HFF-Myc (cell line): ENCODE measurements at places on chromosomes 5 and 9.
A peak's percentile ranks its signal among the peaks of the same experiment; 100 is the strongest.

- no peak for DNase-seq
Observed at GRCh38 chr5:119331566-119332095, 24.2 kb upstream of the TNFAIP8 start.

DNA sequence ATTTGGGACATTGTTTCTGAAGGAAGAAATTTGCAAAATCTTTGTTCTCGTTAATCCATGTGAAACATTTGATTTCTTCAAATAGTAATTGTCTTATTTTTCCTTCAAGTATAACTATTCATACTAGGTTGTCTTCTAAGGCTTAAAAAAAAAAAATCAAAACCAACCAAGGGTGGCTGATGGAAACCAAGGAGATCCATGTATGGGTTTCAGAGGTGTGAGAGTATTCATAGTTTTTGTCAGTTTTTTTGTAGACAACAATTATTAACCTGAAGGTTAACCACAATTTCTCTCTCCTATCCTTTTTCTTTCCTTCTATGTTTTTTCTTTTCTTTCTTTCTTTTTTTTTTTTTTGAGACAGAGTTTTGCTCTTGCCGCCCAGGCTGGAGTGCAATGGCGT lies 35.4 kb downstream of the KDM4C start:
- no peak for DNase-seq

DNA sequence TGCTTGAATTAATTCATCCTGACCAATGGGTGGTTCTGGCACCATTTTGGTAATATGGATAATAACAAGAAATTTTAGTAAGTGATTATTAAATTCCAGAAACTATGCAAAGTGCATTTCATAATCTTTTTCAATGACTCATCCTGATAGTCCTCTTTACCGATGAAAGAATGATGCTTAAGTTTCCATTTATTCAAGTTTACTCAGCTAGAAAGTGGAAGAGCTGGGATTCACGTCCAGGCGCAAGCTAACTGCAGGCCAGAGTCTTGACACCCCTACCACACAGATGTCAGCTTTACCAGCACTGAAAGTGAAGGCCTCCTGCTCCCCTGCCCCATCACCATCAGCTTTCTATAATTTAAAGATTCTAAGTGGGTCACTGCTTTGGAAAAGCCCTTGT lies 493.5 kb upstream of the WWC1 start:
- DNase-seq: no peak

GRCh38 chr5:35229076-35230037 lies 930 bp downstream of the PRLR start:
- DNase-seq: no peak

DNA sequence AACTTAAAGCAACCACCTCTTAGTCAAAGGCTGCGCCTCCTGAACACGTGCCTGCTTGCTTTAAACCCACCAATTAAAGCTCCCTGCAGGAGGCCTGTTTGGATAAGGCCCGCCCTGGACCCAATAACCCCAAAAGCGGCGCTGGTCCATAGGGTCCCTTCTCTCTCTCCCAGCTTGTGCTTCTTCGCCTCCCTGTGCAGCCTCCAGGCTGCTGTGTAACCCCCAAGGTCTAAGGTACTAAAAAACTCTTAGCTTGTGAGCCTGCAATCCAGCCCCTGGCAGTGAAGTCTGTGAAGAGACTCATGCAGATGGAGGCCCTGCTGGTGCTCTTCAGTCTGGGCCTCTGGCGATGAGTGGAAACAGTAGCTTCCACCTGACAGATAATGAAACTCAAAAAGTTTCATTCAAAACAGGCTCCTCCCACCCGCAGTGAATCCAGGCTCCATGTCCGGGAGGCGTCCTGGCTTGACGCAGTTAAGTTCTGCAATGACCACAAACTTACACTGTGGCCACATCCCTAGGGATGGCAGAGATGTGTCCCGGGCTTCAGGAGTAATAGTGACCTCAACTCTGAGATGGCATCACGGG lies 97.3 kb downstream of the PRRT1B start:
- no peak for DNase-seq

- DNase-seq: no peak
Observed at GRCh38 chr9:9246726-9247125, 1366.1 kb downstream of the PTPRD start.

DNA sequence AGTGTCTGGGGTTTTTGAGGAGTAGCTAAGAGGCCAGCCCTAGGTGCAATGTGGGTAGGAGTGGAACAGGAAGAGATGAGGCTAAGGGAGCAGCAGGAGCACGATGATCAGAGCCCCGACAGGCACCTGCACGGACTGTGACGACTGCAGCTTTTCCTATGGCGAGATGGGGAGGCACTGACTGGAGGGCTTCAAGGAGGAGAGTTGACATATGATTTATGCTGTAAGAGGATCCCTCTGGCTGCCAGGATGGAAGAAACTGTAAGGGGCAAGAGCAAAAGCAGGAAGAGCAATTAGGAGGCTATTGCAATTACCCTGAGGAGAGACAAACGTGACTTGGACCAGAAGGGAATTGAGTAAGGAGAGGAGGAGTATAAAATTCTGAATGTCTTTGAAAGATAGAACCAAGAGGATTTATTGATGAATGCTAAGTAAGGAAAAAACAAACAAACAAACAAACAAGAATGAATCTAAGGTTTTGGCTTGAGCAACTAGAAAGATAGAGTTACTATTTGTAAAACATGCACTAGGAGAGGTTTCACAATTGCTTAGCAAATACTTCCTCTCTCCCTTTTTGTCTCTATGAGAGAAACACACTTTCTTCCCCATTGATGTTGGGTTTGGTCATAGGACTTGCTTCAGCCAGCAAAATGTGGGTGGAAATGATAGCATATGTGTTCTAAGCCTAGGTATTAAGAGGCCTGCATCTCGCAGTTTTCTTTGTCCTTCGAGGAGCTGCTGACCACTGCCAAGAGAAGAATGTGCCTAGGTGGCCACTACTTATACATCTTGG lies 32.9 kb downstream of the TRPC7 start:
- DNase-seq: no peak

DNA sequence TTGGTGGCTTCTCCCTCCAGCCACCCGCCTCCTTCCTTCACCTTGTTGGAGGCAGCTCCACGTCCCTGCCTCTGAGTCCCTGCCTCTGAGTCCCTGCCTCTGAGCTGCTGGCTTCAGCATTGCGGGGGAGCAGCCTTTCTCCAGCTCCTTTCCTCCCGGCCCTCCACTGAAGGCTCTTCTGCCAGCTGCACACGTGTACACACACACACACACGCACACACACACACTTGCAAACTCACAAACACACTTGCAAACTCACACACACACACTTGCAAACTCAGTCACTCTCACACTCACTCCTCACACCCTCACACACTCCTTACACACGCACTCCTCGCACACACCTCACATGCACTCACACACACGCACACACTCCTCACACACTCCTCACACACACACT lies 45.1 kb downstream of the C9orf50 start:
- no peak for DNase-seq

DNA sequence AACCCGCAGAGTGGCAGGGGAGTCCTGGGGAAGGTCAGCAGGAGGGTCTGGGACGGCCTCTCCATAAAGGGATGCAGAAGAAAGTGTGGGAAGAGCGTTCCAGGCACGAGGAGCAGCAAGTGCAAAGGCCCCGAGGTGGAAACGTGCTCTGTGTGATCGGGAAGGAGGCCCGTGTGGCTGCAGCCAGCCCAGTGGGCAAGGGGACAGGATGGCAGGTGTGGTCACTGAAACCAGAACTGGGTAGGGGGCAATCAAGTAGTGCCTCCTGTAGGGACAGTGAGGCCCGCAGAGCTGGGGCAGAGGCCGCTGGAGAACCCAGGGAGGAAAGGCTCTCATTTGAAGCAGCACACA lies 16.3 kb upstream of the LAMC3 start:
- DNase-seq: no peak

GRCh38 chr5:90553711-90554110 lies 4.9 kb upstream of the ADGRV1 start:
- DNase-seq: no peak

DNA sequence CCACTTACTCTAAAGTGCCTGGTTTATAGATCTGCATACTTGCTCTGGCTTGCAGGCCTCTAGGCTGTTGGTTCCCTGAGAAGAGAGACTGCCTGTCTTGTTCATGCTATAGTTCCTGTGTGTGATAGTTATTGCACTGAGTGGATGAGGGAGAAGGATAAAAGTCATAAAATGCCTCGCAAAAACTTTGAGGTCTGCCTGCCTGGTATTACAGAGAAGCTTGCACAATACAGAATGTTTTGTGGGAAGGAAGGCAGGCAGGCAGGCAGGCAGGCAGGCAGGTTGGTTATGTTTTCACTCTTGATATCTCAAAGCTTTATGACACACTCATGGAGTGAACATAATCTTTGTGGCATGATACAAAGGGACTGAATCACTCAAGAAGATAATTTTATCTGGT lies 287.1 kb downstream of the SLIT3 start:
- DNase-seq: no peak

GRCh38 chr5:80172067-80172695 lies 83.7 kb downstream of the SERINC5 start:
- no peak for DNase-seq

DNA sequence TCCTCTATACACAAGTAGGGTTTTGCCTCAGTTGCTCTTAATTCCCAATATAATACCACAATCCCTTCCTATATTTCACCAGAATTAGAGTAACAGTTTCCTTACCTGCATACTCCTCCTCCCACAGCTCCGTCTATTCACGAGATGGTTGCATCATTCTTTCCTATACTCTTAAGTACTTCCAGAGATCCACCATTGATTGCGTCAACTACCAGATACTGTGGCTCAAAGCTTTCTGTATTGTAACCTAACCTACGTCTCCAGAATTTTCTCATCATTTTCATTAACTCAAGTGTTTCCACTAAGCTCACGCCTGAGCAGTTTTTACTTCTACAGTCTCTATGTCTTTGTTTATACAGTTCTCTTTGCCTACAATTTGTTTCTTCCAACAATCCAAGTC lies 31.2 kb upstream of the MINAR2 start:
- no peak for DNase-seq

DNA sequence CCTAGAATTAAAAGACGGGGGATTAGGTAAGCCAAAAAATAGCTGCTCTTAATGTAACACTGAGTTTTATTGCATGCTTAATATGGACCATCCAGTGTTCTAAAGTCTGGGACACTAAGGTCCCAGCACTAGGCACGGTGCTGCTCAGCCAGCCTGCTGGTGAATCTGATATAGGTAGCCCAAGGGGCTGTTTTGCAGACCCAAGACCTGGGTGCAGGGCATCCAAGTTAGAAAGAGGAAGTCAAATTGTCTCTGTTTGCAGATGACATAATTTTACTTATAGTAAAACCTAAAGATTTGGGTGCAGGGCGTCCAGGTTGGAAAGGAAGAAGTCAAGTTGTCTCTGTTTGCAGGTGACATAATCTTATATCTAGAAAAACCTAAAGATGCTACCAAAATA lies 17.8 kb downstream of the IFNA5 start:
- DNase-seq: no peak

- no peak for DNase-seq
Observed at GRCh38 chr5:68928617-68929302, 165.1 kb upstream of the SLC30A5 start.

GRCh38 chr5:30650311-30650710 lies 543.2 kb upstream of the CDH6 start:
- no peak for DNase-seq

DNA sequence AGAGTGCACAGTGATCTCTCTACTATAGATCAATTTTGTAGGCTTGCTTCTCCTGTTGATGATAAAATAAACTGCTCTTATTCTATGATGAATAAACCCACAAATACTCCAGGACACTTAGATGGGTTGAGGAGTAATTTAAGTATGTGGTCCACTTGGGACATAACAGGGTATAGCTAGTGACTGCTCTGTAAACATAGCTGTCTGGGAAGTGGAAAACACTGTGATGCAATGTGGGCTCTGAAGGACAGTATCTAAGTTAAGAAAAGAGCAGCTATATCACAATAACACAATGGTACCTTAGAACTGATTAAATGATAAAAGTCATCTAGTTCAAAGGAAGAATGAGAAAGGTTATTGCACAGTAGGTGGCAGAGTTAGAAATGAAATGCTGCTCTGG lies 294.3 kb upstream of the HAPLN1 start:
- DNase-seq: no peak

- no peak for DNase-seq
Observed at GRCh38 chr9:83572524-83572923, 34.3 kb upstream of the FRMD3 start.

DNA sequence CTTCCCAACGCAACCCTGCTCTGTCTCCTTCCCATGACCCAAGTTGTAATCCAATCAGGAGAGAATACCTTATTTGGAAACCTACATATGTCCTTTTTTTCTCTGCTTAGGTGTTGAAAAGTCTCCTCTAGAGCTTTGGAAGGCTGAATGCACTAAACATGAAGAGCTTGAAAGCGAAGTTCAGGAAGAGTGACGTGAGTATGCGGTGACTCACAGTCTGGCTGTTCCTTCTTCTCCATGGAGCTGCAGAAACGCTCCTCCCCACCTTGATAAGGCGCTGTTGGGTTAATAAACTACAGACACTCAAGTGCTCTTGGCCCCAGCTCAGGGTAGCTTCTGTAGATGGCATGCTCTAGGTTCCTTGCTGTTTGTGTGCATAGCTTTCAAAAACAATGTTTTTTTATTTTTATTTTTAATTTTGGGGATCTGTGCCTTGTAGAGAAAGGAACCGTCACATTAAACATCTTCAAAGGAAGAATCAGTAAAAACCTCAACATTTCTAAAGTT lies 30.7 kb downstream of the RAI14 start:
- DNase-seq: peak; percentile 80
